ENCODE measurements at places on chromosomes 4 and X.

- DNase-seq = peak; percentile 83
These were observed 9.4 kb downstream of the IL15 start for GRCh38 chr4:141645611-141646340.

- DNase-seq = peak; percentile 4
These were observed 34.4 kb upstream of the MSMO1 start for GRCh38 chr4:165293061-165293460.

DNA sequence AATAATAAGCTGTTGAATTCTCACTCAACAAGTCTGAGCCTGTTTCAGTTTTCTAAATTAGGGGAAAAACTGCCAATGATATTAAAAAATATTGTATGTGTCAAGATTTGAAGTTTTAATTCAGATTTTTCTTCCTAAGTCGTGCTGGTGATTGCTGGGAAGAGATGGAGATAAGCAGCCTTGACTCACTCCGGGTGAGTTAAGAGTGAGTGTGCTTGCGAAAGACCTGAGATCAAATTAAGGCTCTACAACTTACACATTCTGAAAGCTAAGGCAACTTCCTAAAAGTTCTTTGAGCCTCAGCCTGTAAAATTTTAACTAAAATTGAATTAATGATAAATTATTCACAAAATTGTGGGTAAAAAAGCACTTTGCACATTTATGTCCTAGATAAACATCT, 1441.2 kb downstream of the PCDH7 start:
- peak; percentile 38 for DNase-seq

GRCh38 chr4:7581477-7581876, 146.7 kb upstream of the PSAPL1 start:
- DNase-seq = peak; percentile 19

DNA sequence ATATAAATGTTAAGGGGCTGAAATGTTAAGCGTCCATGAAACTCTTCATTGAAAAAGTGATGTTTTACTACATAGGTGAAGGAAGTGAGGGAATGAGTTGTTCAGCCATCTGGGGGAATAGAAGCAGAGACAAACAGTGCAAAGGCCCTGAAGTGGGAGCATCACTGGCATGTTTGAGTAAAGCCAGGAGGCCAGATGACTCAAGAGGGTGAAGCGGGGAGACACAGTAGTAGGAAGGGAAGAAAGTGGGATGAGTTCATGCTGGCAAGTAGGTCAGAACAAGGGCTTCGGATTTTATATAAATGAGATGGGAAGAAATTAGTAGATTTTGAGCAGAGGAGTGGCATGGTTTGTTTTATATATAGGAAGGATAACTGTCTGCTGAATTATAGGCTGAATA, 112.5 kb upstream of the MAP9 start:
- no peak for DNase-seq

Measured in M059J (cell line).